Neural progenitor cell (in vitro differentiated cells): ENCODE measurements at places on chromosomes 11 and 22.
A peak's percentile ranks its signal among the peaks of the same experiment; 100 is the strongest.

GRCh38 chr11:61545341-61545740 is 35.5 kb downstream of the SYT7 start:
- DNase-seq: no peak

- DNase-seq: no peak
These were observed 8.6 kb upstream of the RBM4B start for GRCh38 chr11:66686100-66686785.

DNA sequence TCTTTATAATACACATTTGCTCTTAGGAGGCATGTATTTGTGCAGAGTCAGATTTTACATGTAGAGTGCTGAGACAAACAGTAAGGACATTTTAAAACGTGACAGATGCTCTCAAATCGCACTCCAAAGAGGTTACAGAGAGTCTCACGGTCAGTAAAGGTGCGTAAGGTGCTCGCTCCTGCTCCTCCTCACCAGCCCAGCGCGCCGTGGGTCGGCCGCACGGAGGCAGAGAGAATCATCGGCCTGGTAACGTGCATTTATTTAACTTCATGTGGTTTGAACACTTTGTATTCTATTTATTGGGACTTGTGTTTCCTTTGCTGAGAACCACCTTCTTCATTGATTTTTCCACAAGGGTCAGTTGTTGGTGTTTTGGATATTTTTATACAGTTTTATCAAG is 900.1 kb downstream of the BRD1 start:
- no peak for DNase-seq

DNA sequence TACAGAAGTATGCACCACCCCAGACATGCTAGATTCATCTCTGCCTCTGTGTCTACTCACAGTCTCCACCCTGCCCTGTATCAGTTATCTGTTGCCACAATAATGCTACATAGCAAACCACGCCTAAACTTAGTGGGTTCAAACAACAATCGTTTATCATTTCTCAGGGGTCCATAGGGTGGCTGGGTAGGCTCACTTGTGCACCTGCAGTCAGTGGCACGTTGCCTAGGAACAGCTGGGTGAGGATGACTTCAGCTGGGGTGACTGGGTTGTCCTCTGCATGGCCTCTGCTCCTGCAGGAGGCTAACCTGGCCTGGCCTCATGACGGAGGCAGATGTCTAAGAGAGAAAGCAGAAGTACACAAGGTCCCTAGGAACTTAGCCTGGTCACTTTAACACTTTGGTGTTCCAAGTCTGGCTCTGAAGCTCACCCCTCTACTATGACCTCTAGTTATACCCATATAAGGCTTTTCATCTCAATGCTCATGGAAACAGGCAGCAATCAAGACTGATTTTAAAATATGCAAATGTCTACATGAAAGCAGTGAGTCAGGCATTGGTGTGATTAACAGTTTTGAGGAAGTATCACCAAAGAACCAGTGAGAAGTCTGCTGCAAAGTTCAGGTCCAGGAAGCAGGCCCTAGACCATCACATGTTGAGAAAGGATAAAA is 10.7 kb downstream of the OLFML1 start:
- no peak for DNase-seq

- no peak for DNase-seq
These were observed 626 bp downstream of the KRTAP5-7 start for GRCh38 chr11:71527576-71528210.

GRCh38 chr11:78691215-78691614 is 116.6 kb upstream of the NARS2 start:
- DNase-seq: no peak

GRCh38 chr11:40149721-40150120 is 1309.7 kb downstream of the LRRC4C start:
- no peak for DNase-seq

DNA sequence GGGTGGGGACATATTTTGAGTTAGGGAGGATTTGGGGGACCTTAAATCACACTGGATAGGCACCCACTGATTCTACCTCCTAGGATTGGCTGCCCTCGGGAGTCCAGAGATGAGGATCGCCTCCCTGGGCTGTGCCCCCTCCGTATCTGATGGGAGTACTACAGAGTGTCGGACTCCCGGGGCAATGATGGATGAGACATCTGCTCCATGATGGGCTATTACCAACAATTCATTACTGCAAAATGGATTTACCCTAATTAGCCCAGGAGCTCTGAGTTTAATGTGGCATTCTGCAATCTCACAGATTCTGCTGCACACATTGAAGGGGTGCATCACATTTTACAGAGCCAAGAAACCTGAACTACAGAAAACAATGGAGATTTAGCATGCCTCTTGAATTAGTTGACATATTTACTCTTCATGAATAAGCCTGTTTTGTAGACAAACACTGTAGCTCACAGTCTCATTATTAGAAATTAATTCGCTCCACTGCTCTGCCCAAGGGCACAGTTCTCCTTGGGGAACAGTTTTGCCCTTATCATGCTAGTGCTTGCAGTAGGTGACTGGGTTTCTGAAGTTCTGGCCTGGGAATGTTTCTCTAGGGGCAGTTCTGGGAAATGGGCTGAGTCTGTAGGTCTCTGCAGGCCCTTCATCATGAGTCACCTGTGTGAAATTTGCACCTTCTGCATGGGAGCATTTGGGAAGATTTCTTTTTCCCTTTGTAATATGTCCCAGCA is 217.1 kb upstream of the PLET1 start:
- DNase-seq: no peak

DNA sequence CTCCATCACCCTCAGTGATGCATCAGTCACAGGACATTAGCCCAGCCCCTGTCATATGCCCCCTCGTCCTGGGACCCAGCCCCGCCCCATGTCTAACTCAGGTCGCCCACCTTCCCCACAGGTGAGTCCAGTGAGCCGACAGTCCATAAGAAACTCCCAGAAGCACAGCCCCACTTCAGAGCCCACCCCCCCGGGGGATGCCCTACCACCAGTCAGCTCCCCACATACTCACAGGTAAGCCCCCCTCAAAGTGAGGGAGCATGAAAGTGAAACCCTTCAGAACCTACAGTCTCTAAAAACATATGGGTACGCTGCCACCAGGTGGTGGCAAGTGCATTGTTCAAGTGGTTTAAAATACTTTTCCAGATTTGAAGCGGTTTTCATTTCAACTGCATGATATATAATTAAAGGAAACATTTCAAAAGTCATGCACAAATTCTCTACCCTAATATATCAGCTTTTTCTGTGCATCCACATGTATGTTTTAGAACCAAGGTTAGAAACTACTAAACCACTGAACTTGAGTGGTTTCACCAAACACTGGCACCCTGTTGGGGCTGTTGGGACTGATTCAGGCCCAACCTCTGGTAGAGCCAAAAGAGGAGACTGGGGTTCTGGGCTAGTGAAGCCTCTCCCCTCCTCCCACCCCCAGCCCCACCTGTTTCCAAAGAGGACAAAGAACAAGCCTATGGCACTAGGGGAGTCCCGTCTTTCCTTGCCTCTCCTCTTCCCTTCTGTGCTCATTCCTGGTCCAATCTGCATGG is 17.3 kb downstream of the EPS8L2 start:
- DNase-seq: peak; percentile 57

GRCh38 chr11:65796726-65797601 is 10.1 kb downstream of the OVOL1 start:
- peak; percentile 63 for DNase-seq

DNA sequence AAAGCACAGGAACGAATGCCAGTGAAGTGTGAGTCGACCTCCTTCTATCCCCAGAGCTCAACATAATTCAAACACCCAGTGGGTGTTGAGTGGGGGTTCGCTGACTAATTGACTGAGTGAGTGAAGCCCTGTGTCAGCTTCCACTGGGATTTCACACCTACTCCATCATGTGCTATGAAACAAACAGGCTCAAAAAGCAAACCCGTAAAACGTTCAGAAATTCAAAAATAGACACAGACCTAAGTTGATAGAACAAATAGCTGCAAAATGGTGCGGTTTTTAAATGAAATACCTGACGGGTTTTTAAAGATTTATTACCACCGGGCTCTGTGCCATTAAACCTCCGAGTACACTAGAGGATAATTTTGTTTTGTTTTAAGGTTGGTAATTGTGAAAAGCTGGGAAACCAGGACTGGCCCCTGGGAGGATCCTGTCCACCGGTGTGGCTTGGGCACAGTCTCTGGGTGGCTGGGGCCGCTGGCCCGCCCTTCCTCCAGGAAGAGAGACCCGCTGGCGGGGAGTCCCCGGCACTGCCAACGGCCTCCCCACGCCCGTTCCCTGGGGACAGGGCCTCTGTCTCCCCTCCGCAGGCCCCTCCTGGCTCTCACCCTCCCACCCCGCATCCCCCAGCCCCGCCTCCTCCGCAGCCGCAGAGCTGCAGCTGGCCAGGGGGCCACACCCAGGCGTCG is 13.6 kb downstream of the KCNJ5 start:
- peak; percentile 63 for DNase-seq

- no peak for DNase-seq
These were observed 46.0 kb upstream of the KLHL35 start for GRCh38 chr11:75478783-75479596.

DNA sequence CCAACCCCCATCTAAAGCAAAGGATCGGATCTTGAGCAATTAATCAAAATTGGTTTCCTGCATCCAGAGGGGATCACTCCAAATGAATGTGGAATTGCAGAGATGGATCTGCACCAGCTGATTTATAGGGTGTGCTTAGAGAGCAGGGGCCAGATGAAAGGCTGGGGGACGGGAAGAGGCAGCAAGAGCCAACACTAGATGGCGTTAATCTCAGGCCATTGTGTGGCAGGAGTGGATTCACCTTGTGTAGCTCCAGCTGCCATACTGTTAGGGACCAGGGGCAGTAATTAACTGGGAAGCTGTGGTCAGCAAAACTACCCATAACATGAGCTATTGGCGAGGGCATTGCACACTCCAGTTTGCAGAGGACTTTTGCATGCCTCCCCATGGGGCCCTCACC is 35.6 kb downstream of the SERPINH1 start:
- peak; percentile 80 for DNase-seq

DNA sequence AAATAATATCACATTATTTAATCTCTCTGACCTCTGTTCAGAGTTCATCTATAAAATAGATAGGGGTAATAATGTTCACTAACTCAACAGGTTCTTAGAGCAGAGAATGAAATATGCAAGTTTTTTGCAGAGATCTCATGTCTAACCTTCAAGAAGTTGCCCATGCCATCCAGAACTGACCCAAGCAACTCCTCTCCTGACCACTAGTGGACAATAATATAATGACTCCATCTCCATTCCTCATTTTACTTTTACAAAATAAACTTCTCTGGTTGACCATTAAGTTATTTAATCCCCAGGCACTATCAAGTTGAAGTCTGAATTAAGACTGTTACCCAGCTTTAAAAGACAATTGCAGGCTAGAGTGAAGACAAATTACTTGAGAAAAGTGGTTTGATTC is 382.6 kb downstream of the KCNA4 start:
- peak; percentile 8 for DNase-seq

- DNase-seq: no peak
These were observed 17.4 kb downstream of the OOSP4A start for GRCh38 chr11:59981106-59981770.

DNA sequence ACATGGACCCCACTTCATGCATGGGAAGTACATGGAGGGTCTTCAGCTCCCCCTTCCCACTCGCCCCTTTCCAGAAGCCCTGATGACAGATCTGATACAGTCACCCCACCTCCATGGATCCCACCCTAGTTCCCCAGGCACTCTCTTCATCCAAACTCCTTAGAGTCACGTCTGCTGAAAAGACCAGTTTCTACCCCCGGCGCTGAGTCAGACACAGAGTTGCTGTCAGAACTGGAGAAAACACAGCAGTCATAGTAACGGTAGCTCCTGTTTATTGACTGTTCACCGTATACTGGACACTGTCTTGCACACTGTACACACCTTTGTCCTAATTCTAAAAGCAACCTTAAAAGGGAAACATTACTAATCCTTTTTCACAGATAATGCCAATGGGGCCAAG is 29.1 kb downstream of the DRD2 start:
- DNase-seq: no peak

DNA sequence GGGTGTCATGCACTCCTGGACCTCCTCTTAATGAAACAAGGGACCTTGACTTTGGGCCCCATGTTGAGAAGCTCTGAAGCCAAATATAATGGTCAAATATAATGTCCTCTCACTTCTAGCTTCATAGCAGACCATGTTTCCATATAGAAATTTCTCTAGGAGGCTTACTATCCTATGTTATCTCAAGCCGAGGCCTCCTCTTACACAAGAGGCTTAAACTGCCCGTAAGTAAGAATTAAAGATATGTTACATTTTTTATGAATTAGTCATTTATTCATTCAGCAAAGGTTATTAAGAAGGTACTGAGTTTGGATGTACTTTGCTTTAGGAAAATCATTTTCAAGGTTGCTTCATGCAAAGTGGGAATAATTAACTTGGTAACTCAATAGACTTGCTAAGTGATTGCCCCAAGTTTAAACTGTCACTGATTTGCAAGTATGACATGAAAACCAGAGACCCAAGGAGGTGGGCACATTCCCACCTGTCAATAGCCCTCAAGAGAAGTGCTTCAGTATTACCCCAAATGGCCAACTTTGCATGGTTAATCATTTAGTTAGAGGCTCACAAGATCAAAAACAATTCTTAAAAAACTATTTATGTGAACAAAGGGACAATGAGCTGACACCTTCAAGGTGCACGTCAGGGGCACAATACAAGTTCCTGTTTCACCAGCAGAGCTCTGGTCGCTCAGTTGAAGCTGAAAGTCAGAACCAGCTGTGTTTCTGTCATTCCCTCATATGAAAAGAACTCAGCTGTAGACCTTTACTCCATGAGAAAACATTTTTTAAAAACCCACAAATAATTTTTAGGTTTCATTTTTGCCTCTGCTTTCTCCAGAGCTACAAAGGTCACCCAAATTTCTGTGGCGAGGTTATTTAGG is 20.9 kb downstream of the BDNF start:
- DNase-seq: no peak

- DNase-seq: no peak
These were observed 61.5 kb downstream of the STIM1 start for GRCh38 chr11:3916962-3917361.

GRCh38 chr11:113481226-113481625 is 6.0 kb upstream of the DRD2 start:
- no peak for DNase-seq

- DNase-seq: no peak
These were observed 3.8 kb upstream of the LRRC74B start for GRCh38 chr22:21041937-21042336.

GRCh38 chr11:2432171-2432621 is 12.1 kb downstream of the TRPM5 start:
- no peak for DNase-seq

DNA sequence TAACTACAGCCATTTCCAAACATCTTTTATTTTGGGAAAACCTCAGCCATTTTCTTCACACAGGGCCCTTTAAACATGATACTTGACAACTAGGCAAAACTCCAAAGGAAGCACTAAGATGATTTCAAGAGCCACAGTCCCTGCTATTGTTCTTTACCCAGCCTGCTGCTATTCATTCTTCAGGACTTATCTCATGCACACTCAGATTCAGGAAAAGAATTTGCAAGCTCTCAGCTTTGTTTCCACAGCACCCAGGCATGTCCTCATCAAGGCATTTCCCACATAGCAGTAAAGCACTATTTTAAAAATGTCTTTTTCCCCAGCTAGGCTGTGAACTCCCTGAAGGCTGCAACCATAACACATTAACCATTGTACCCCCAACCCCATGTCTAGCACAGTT is 609.3 kb upstream of the CCDC90B start:
- DNase-seq: peak; percentile 66

- no peak for DNase-seq
These were observed 117.5 kb downstream of the WNT7B start for GRCh38 chr22:45859231-45860161.

- DNase-seq: peak; percentile 28
These were observed 413.7 kb downstream of the TMEM135 start for GRCh38 chr11:87451395-87451794.

- DNase-seq: no peak
These were observed 83.7 kb downstream of the STIM1 start for GRCh38 chr11:3939211-3939610.
